ENCODE measurements at places on chromosomes 7 and 10.

- DNase-seq: no peak
Measured at GRCh38 chr10:114303556-114303955, 64.5 kb downstream of the VWA2 start.

DNA sequence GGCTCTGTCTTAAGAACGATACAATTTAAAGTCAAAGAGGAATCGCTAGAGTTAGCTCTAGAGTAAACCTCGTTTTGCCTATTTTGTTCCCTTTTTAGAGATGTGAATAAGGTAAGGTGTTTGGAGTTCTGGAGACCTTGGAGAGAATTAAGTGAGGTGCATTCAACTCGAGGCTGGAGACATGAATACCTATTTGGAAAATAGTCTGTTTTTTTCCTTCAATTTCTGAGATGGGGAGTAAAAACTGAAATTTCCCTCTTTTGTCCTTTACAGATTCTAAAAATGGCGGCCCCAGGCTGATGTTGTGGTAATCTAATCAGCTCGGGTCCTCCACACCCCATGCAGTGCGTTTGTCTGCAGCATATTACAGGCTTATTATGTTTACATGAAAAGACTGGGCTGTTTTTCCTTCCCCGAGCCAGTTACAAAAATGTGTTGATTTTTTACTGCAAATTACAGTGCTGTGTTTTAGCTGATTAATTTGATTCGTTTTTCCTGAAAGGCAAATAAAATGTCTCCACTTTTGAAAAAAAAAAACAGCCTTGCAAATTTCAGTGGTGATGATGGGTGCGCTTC, 1.5 kb downstream of the KMT2E start:
- peak; percentile 58 for DNase-seq

DNA sequence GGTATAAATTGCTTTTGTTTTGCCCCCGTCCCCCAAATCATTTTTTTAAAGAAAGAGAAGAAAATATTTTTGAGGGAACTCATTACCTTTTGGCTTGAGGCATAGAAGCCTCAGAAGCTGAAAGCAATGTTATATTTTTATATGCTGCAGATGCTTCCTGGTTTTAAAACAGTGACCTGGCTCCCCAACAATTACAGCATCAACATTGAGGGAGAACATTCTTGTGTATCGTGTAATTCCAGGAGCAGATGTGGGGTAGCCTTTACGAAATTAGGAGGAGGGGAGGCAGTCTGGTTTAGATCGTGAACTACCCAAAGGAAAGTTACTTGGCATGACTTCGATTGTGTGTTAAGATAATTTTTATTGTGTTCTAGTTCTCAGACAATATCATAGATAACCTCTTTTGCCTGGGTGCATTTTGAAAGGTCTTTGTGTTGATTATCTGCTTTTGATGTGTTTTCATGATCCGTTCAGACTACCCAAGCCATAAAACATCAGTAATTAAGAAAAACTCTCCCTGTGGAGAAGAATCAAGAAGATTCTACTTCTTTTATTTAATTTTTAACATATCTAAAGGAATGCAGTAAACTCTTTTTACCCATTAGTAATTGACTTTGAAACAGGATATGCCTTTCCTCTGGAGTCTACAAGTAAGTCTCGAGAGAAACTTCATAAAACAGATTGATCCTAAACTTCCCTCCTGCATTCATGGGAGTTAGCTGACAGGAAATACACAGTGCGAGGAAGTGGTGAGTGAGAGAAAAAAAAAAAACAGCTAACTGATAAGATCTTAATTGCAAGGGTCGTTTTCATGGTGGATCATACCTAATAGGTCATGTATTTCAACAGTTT, 141.4 kb downstream of the KIAA1217 start:
- DNase-seq: no peak

- DNase-seq: no peak
Measured at GRCh38 chr7:93883078-93883916, 7.3 kb downstream of the TFPI2 start.

DNA sequence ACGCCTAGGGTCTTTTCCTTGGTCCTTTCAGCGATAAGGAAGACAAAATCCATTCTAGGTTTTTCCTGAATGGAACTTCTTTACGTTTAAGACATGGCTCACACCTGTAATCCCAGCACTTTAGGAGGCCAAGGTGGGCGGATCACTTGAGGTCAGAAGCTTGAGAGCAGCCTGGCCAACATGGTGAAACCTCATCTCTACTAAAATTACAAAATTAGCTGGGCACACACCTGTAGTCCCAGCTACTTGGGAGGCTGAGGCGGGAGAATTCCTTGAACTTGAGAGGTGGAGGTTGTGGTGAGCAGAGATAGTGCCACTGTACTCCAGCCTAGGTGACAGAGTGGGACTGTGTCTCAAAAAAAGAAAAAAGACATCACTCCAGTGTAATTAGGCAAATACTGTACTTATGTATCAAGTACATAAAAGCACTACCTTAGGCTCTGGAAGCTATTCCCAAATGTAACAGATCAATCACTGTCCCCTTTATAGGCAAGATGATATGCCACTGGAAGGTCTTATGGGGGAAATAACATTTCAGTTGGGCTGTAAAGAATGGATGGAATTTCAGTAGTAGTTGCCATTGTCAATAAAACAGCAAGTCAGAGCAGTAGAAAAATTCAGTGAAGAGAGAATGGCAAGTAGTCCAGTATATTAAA, 5.7 kb downstream of the STK17A start:
- DNase-seq: no peak

- DNase-seq: no peak
Measured at GRCh38 chr7:5088906-5089305, 43.2 kb downstream of the RBAK start.

GRCh38 chr10:35453855-35454532, 117.7 kb downstream of the CCNY start:
- no peak for DNase-seq

GRCh38 chr7:83947260-83947659, 247.3 kb downstream of the SEMA3A start:
- DNase-seq: peak; percentile 38

DNA sequence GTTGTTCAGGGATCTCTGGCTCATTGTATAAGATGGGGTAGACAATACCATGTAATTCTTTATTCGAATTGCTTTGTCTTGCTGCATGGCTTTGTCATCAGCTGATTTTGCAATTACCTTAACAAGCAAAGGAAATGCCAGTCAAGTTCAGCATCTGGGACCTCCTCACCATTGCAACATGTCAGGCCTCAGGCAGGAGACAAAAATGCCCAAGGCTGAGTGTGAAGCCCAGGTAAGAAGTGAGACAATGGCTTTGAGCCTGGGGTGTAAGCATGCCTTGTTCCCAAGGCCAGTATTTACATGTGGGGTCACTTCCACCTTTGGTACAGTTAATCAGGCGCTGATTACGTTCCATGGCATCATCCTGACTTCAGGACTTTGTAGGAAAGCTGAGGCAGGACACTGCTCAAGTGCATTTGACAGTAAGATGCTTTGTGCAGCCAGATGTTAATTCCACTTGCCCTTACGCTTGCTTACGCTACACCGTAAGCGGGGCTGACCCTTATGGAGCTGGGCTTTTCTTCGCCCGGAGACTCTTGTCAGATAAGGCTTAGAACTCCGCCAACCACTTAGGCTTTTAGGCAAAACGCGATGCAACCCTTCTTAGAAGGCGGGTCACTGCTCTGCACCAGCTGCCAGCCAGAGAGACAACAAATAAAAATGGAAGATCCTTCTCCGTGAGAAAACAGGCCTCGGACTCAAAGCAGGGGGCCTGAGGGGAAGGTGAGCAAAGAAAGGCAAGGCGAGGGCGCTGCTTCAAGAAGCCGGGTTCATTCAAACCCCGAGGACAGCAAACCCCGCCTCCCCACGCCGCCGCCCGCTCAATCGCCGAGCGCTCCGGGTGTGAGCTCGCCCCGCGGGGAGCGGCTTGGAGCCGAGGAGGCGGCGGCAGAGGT, 1.3 kb upstream of the SP4 start:
- DNase-seq: no peak

- DNase-seq: no peak
Measured at GRCh38 chr10:76735866-76736265, 901.7 kb downstream of the KCNMA1 start.

- DNase-seq: no peak
Measured at GRCh38 chr7:139798892-139799291, 21.1 kb upstream of the HIPK2 start.

DNA sequence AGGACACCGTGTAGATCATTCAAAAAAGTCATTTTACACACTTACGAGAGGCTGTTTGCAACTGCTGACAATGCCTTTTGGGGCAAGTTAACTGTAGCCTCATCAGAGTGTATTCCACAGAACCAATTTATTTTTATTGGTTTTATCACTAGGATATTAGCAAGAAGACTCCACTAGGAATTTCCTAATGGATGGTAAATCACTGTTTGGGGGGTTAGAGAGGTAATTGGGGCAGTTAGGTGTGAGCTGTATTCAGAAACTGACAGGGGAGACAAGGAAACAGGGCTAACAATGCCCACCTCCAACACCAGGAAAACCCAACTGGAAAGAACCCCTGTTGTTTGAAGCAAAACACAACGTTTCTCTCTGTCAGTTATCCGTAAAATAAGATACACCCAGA, 383.0 kb upstream of the SHH start:
- no peak for DNase-seq

DNA sequence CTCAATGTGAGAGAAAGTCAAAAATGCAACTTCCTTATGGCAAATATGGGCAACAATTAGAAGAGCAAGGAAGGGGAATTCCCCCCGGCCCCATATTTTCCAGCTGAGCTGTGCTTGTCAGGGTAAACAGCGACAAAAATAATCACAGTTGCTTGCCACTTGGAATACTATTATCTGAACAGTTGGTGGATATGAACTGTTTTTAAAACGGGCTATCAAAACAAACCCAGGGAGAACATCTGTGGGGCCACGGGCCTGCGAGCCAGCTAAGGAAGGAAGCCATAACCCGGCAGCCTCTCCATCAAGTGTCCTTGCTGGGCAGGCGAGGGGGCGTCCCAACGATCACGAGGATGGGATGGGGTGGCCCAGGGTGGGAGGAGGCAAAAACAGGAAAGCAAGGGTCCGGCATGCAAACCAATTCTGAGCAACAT, 228.4 kb downstream of the ARHGAP12 start:
- DNase-seq: no peak

DNA sequence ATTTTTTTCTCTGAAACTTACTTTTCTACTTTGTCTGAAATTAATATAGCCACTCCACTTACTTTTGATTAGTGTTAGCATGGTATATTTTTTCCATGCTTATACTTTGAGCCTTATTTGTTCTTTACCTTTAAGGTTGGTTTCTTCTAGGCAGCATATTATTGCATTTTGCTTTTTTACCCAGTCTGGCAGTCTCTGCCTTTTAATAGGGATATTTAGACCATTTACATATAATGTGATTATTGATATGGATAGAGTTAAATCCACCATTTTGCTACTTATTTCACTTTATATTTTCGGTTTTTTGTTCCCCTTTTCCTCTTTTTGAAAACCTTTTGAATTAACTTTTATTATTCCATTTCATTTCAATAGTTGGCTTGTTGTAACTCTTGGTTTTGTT, 30.3 kb downstream of the CYP26A1 start:
- no peak for DNase-seq

GRCh38 chr10:89384474-89385340, 6.9 kb downstream of the IFIT1B start:
- DNase-seq: no peak

DNA sequence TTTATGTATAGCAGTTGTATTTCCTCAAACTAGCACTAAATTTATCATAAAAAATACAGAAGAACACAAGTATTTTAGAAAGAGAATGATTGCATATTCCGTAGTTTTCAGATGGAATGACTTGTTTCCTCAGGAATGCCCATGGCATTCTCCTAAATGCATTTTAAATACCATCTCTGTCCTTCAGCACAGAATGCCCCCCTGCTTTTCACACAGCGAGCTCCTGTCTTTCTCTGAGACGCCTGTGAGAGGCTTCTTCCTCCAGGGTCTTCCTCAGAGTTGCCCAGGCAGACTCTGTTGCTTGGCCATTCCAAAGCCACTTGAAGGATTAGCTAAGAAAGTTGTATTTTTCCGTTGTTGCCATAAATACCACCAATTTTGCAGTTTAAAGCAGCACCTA, 10.1 kb downstream of the LANCL2 start:
- DNase-seq: no peak

DNA sequence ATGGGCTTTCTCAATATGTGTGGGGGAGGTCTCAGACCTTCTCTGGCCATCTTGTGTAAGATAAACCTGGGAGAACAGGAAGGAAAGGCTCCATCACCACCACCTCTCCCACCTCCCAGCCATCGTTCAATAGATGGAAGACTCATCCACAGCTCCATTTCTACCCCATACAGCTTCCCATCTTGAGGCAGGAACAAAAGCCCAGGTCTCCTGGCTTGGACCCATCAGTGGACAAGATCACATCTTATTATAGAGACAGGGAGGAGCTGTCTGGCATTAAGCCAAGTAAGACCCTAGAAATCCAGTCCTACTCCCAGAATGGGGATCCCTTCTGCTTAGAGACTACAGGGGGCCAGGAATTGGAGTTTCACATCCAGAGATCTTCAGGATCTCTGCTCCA, 150.3 kb downstream of the GFRA1 start:
- DNase-seq: no peak

GRCh38 chr7:158975526-158976467, 119.4 kb downstream of the DYNC2I1 start:
- DNase-seq: no peak

DNA sequence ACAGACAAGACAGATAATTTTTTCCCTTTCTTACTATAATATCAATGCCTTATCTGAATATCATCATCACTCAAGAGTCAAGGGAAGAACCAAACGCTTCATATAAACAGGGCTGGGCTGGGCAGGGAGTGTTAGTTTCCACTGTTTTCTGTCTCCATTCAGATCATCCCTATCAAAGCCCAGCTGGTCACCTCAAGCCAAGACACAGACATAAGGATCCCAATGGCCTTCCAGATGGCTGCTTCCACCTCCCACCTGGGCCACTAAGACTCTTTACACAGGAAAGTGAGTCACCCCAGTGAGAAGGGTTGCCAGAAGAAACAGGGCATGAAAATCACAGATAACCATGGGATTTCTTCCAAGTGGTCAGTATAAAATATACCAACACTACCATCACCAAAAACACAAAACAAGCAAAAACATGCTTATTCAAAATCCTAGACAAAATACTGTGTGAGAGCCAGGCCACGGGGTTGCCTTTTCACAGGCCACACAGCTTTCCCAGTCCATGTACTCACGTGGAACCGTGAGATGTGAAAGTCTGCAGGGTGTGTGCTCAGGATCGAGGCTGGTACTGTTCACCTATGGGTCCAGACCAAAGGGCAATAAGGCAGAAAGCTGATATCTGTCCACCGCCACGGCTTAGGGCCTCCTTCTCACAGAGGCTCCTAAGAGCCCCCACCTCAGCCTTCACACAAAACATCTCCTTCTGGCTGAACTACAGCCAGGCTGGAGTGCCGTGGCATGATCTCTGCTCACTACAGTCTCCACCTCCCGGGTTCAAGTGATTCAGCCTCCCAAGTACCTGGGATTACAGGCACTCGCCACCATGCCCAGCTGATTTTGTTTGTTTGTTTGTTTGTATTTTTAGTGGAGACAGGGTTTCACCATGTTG, 5.7 kb downstream of the PRSS1 start:
- DNase-seq: no peak

- DNase-seq: no peak
Measured at GRCh38 chr7:127770885-127771284, 118.9 kb downstream of the SND1 start.

- DNase-seq: no peak
Measured at GRCh38 chr10:92656266-92656961, 33.3 kb upstream of the HHEX start.

- peak; percentile 24 for DNase-seq
Measured at GRCh38 chr7:149196151-149196704, 882 bp downstream of the ZNF282 start.
